ENCODE measurements at places on chromosomes 4 and X.

- DNase-seq: no peak
These were observed 96.9 kb upstream of the ZNF518B start for GRCh38 chr4:10554121-10554520.

DNA sequence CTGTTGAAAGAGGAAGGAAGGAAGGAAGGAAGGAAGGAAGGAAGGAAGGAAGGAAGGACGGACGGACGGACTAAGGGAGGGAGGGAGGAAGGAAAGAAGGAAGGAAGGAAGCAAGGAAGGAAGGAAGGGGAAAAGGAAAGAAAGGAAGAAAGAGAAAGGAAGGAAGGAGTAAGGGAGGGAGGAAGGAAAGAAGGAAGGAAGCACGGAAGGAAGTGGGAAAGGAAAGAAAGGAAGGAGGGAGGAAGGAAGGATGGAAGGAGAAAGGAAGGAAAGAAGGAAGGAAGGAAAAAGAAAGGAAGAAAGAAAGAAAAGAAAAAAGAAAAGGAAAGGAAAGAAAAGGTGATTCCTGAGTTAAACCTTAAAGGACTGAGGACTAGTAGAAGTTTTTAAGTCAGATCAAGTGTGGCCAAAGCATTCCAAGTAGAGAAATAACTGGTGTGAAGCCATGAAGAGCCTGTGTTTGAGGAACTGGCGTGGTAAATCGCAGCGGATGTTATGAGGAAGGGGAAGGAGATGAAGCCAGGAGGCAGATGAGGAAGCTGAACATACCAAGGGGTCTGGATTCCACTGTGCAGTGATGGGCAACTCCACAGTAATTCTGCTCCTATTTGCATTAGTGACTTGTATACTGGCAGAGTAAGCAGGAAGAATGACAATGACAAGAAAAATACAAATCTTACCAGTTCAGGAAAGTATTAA, 163.5 kb downstream of the MGST2 start:
- no peak for DNase-seq

- no peak for DNase-seq
These were observed 78.3 kb upstream of the EGFL6 start for GRCh38 chrX:13491061-13491460.

DNA sequence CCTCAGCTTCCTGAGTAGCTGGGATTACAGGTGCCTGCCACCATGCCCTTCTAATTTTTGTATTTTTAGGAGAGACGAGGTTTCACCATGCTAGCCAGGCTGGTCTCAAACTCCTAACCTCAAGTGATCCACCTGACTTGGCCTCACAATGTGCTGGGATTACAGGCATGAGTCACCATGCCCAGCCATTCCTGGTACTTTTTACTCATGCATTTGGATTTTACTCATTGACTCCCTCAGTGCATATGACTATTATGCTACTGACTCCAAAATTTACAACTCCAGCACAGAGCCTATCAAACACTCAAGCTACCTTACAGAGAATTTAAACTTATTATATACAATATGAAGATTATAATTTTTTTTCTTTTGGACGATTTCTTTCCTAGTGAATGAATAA, 199.9 kb downstream of the CXXC4 start:
- DNase-seq: no peak

DNA sequence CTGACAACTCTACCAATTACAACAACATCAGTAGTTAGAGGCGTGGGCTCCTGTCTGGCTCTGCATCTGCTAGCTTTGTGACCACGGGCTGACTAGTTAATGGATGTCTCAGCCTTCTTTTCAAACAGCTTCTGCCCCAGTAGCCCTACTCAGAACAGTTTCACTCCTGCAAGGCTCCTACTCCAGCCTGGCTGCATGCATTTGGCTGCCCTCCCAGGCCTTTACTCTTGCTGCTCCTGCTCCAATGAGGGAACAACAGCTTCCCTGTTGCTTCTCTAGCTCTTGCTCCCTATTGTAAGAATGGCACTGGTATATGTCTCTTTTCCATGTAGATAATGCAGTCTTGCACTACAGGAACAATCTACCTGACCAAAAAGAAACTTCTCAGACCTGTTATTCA, 93.3 kb downstream of the TTC29 start:
- no peak for DNase-seq

- DNase-seq: no peak
These were observed 25.7 kb upstream of the MND1 start for GRCh38 chr4:153318696-153319320.

DNA sequence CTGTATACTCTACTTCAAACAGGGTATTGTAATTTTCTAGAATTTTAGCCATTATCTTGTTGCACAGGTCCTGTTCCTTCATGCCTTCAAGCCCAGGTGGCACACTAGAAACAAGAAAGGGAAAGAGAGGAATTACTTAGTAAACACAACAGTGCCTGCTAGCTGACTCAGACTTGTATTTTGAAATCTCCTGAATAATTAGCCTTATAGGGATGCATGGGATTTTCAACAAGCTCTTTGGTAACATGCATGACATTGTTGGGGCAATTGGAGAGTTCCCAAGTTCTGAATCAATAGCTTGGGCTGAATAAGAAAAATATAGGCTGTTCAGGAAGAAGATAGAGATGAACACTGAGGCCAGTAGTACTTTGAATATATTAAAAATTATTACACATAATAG, 118.8 kb downstream of the FAM13A start:
- DNase-seq: no peak

GRCh38 chr4:109278594-109279031, 23.8 kb downstream of the COL25A1 start:
- no peak for DNase-seq

- no peak for DNase-seq
These were observed 1228.9 kb downstream of the PCDH7 start for GRCh38 chr4:31949045-31949444.

GRCh38 chr4:108118505-108118904, 50.2 kb downstream of the LEF1 start:
- DNase-seq: no peak

GRCh38 chr4:118417325-118417724, 64.5 kb upstream of the PRSS12 start:
- DNase-seq: no peak

GRCh38 chr4:158051401-158052235, 121.2 kb downstream of the GASK1B start:
- no peak for DNase-seq

GRCh38 chr4:140098455-140099160, 55.4 kb downstream of the MAML3 start:
- DNase-seq: no peak

DNA sequence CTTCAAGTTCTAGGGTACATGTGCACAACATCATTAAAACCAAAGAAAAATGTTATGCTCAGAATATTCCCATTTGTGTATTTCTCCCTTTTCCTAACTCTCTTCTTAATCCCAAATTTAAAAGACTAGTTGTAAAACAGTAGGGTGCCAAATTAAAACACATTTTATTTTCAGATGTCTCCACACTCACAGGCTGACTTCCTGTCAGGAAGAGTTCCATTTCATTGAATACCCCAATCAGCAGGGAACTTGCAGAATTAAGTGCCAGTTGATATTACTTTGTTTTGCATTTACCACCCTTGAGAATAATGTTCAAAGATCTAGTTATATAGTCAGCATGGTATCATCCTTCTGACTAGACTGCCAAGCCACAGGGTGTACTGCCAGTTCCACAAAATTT, 207.9 kb downstream of the MAB21L2 start:
- no peak for DNase-seq

DNA sequence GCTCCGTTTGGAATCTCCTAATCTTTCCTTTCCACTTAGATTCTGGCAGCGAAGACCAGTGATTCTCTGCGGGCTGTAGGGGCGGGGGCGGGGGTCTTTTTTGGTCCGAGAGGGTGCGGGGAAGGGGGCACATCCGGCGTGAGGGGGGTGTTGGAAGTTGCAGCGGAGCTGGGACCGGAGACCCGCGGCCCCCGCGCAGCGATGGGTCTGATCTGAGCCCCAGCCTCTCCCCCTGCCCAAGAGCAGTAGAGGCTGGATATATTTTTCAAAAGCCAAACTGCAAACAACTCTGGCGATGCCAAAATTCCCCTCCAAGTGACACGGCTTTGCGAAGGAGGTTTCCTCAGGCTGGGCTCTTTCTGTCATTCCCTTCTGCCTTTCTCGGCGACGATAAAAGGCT, 355 bp downstream of the GRID2 start:
- DNase-seq: no peak

GRCh38 chrX:54820737-54821136, 13.2 kb downstream of the MAGED2 start:
- no peak for DNase-seq

DNA sequence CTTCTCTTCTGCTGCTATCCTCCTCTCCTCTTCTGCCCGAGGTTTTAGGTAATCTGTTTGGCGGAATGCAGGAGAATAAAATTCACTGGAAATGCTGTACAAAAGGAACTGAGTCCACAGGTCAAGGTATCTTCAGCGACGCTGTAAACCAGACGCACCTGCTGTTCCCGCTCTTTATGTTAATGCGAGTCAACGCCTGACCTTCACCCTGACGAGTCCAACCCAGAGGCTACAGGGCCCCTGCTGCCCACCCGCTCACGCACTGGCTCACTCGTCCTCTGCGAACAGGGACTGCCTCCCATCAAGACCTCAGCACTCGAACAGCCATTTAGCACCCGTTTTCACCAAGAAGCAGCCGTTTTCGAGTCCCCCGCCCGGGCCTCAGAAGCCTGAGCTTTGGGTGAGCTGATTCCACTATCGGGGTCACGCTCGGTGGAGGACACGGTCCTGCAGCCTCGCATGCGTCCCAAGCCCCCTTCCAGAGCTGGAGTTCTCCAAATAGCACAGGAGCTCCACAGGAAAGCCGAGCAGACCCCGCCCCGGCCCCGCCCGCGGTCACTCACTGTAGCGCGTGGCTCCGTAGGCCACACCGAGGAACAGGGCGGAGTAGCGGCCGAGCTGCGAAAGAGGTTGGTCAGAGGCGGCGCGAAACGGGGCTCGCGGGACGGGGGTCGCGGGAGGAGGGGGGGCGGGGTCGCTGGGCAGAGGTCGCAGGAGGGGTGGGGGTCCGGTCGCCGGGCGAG, 556 bp downstream of the ATP5ME start:
- DNase-seq: no peak

- DNase-seq: peak; percentile 64
These were observed at the start of gene CTBP1 for GRCh38 chr4:1248245-1249147. Gene CTBP1, minus strand, starts transcription at chr4:1249130. Its CDS starts 7,799 bp downstream, at chr4:1241331.

GRCh38 chr4:152677117-152677516, 2.7 kb downstream of the TMEM154 start:
- DNase-seq: no peak

DNA sequence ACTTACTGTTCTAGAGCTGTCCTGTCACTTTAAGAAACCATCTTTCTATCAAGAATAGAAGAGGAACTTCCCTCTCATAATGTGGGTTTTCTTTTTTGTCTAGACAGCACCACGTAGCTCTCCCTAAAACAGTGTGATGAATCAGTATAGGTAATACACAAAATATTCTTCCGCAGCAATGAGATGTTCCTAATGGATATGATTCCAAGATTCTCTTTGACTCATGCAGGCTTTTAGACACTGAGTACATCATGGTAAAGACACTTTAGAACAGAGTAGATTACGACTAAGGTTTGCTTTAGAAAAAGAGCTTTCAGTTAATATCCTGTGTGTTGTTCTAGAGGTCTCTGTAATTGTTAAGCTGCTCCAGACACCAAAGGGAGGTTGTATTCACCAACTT, 69.8 kb downstream of the PTTG2 start:
- DNase-seq: no peak

DNA sequence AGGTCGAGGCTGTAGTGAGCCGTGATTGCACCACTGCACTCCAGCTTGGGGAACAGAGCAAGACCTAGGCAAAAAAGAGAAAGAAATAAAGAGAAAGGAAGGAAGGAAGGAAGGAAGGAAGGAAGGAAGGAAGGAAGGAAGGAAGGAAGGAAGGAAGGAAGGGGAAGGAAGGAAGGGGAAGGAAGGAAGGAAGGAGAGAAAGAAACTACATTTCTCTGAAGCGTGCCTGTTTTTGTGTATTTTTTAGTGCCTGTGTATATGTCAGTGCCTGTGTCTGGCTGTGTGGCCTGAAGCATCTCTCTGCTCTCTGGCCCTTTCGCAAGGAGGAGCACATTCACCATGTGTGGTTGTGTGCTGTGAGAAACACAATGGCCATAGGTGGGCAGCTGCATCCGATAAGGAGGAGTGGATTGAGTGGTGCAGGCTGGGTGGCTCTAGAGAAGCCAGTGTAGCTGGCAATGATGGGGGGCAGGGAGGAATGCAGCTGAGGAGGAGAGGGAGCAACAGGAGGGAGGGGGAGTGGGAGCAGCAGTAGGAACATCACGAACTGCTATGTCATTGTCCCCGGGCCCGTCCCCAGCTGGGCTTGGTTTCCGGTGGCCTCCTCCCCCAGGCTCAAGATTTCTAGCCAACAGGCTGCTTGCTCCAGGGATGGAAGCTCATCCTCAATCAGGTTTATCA, 11.4 kb downstream of the SYN1 start:
- no peak for DNase-seq

GRCh38 chr4:7694324-7694723, 245.3 kb downstream of the AFAP1 start:
- DNase-seq: no peak

Data from breast epithelium (tissue), 4 donors.